ENCODE measurements at places on chromosomes 3 and 15.

- no peak for DNase-seq
Measured at GRCh38 chr3:110677506-110677905, 394.1 kb upstream of the NECTIN3 start.

- no peak for DNase-seq
Measured at GRCh38 chr3:121698901-121699300, 38.2 kb upstream of the HCLS1 start.

- DNase-seq, result no peak
Measured at GRCh38 chr15:59703979-59704796, 15.1 kb upstream of the BNIP2 start.

GRCh38 chr3:101521211-101521701 is 8.2 kb upstream of the SENP7 start:
- peak; percentile 8 for DNase-seq

- DNase-seq, result no peak
Measured at GRCh38 chr3:147423798-147424580, 14.8 kb downstream of the ZIC1 start.

GRCh38 chr3:23859012-23859743 is 53.4 kb downstream of the UBE2E1 start:
- DNase-seq, result no peak

All from COR-L47 (cell line).